EL (cell line): ENCODE measurements at places on chromosomes 11 and 22.
A peak's percentile ranks its signal among the peaks of the same experiment; 100 is the strongest.

- DNase-seq = no peak
Observed at GRCh38 chr22:37119872-37120271, 10.4 kb upstream of the TMPRSS6 start.

DNA sequence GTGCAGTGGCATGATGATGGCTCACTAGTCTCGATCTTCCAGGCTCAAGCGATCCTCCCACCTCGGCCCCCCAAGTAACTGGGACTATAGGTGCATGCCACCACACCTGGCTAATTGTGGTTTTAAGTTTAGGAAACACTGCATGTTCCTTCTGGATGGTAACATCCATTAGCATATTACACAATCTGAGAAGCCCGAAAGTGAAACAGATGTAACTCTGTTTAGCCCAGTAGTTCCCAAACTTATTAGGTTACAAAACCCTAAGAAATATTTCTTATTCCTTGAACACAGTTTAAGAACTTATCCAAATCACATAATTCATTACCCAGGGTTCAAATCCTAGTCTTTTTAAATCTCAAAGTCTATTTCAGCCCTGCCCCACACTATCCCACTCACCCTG, 28.3 kb downstream of the POLDIP3 start:
- DNase-seq = no peak

- no peak for DNase-seq
Observed at GRCh38 chr11:30513087-30513486, 73.1 kb downstream of the MPPED2 start.

DNA sequence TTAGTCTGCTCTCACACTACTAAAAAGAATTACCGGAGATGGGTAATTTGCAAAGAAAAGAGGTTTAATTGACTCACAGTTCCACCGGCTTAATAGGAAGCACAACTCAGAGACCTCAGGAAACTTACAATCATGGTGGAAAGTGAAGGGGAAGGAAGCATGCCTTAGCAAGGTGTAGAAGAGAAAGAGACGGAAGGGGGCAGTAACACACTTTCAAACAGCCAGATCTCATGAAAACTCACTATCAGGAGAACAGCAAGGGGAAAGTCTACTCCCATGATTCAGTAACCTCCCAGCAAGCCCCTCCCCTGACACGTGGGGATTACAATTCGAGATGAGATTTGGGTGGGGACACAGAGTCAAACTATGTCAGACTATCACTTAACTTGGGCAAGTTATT, 236.6 kb upstream of the ANO3 start:
- no peak for DNase-seq

DNA sequence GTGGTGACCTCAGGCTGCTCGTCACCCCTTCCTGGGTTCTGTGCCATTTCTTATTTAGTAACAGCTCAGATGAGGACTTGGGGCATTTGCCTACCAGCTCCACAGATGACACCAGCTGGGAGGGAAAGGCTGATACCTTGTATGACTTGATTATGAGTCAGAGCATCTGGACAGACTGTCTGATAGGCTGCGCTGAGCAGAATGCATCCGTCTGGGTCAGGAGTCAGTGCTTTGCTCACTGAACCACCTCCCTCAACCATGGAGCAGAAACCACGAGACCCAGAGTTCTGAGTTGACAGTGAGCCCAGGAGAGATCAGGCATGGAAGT, 6.8 kb downstream of the ST14 start:
- peak; percentile 91 for DNase-seq

DNA sequence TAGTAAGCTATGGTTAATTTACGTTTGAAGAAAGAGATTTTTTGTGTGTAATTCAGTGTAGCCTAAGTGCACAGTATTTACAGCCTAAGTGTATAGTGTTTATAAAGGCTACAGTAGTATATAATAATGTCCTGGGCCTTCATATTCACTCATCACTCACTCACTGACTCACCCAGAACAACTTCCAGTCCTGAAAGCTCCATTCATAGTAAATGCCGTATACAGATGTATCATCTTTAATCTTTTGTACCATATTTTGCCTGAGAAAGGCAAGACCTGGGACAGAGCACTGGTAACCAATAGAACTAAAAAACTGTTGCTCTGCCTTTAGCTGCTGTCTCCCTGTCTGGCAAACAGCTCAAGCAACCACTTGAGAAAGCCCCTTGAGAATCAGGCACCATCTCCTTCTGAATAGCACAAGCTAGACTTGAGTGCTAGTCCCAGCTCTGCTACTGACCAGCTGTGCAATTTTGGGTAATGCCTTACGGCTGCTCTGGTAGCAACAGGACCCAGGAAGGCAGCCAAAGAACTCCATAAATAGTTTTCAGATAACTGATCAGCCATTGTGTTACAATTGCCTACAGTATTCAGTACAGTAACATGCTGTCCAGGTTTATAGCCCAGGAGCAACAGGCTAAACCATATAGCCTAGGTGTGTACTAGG, 131.3 kb downstream of the KCNC1 start:
- DNase-seq = no peak

- DNase-seq = peak; percentile 51
Observed at GRCh38 chr11:96393753-96394348, 4.0 kb downstream of the JRKL start.

GRCh38 chr22:38956551-38956950, 858 bp upstream of the APOBEC3A start:
- DNase-seq = no peak

GRCh38 chr11:94169516-94169915, 40.9 kb downstream of the PANX1 start:
- DNase-seq = no peak

DNA sequence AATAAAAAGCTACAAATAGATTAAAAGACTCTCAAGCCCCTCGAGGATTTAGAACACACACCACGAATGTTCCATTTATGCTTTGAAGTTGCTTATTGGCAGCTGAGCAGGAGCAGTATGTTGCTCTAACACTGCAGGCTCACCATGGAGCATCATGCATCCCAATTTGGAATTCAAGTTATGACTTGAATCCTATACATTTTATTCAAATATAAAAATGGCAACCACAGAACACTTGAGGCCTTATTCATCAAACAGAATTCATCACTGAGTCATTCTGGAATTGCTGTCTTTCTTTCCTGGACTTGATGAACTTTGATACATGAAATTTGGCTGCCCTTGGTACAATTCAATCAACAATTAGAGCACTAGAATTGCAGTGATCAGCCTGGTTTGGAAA, 24.5 kb upstream of the BLID start:
- peak; percentile 91 for DNase-seq

- DNase-seq = peak; percentile 89
Observed at GRCh38 chr11:95147364-95147905, 57.8 kb downstream of the ENDOD1 start.

GRCh38 chr11:89327885-89328284, 150.2 kb downstream of the TYR start:
- DNase-seq = no peak

GRCh38 chr11:102685338-102685737, 20.2 kb downstream of the MMP27 start:
- no peak for DNase-seq

- DNase-seq = peak; percentile 86
Observed at GRCh38 chr11:75241036-75241905, 697 bp downstream of the TPBGL start.

- DNase-seq = peak; percentile 36
Observed at GRCh38 chr11:8056810-8057463, 24.1 kb upstream of the TUB start.

DNA sequence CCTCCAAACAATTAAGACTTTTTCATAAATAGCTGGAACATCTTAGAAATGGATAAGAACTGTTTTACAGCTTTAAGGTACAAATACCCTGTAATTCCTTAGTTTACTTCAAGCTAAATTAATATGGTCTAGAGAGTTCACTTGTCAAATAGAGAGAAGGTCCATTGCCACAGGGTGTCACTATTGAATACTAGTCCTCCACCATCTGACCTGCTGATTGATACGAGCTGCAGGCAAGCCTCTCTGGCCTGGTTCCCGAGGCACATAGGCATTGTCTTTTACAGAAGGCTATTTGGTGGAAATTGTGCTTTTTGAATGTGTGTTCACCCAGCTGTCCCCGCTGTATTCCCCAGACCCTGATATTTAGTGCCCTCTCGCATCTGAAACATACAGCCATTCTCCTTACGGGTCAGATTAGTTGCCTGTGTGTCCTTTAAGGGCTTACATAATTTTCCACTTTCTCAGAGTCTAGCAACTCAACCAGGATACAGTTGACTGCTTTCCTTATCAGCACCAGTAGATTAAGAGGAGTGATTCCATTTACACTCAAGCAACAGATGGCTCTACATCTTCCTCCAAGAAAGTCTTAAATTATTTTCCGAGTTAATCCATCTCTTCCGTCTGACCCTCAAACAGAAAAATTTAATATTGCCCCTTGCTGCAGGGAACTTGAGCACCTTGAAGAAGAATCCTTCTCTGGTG, 788.8 kb upstream of the FAT3 start:
- no peak for DNase-seq

DNA sequence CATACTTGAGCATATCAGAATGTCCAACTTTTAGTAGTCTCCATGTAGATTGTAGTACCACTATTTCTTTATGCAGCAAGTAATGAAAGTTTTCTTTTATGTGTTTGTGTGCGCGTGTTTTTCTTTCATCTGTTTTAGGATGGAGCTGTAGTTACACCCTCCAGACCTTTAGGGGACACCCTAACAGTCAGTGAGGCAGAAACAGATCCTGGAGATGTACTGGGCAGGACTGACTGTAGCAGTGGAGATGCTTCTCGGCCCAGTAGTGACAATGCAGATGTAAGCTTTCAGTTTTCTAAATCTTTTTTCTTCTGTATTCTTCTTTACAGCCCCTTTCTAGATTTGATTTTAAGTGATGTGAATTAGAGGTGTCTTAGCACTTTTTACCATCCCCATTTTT, 79.9 kb upstream of the GRIK4 start:
- peak; percentile 72 for DNase-seq
